ENCODE measurements at places on chromosomes 11 and 22. TPM values are rescaled to one million over a fixed set of nuclear protein-coding genes. Genes with fewer than 3 reads are reported as not detected.

Gene SOX6
- total RNA-seq, result 1.2 TPM

Gene MRGPRF
- total RNA-seq, result 225 TPM

Gene OR8D4
- total RNA-seq, result not detected

Gene TPBGL
- not detected for total RNA-seq

Gene PANX2
- 0.36 TPM for total RNA-seq

Gene LGALS1
- 6,007 TPM for total RNA-seq

Gene ADM
- total RNA-seq, result 2,760 TPM

Gene PDE2A
- total RNA-seq, result 0.97 TPM

Gene ANO3
- 0.24 TPM for total RNA-seq

Gene C11orf98
- 14.9 TPM for total RNA-seq

Gene INPP5J
- 0.24 TPM for total RNA-seq

Gene ZNF202
- total RNA-seq, result 10.9 TPM

Gene RASSF10
- total RNA-seq, result under 0.01 TPM

Gene GUCY1A2
- 9.2 TPM for total RNA-seq

Gene CHRNA10
- 0.85 TPM for total RNA-seq

Gene FZD4
- 9.1 TPM for total RNA-seq

Gene ENTHD1
- not detected for total RNA-seq

Gene CBL
- 16.2 TPM for total RNA-seq

Gene CALCB
- 0.16 TPM for total RNA-seq

Gene SYT7
- total RNA-seq, result 0.65 TPM

Gene ACTN3
- not detected for total RNA-seq

Gene FOXRED2
- total RNA-seq, result 12.7 TPM

Gene BACE1-AS
- total RNA-seq, result 3.9 TPM

Gene OR5D14
- not detected for total RNA-seq

Gene PDGFB
- total RNA-seq, result 0.12 TPM

Gene CHADL
- total RNA-seq, result 1.7 TPM

Gene ALKBH3
- total RNA-seq, result 37.2 TPM

Gene ALDH3B2
- total RNA-seq, result not detected

Gene OR10A2
- total RNA-seq, result not detected

Gene ANO1
- 0.16 TPM for total RNA-seq

Gene ALDH3B1
- 70.8 TPM for total RNA-seq

Gene MS4A15
- total RNA-seq, result not detected

Gene CRYBA4
- not detected for total RNA-seq

Gene OR52L1
- not detected for total RNA-seq

Gene GAL3ST1
- total RNA-seq, result not detected

Gene TRIM6
- total RNA-seq, result 8.3 TPM

Gene TBX10
- not detected for total RNA-seq

Gene HEPN1
- total RNA-seq, result not detected

Gene LRRC4C
- total RNA-seq, result not detected

Gene FXYD2
- not detected for total RNA-seq

Gene DDX10
- total RNA-seq, result 16.1 TPM

Gene HPX
- total RNA-seq, result 2.1 TPM

Gene KCNE3
- total RNA-seq, result 1.8 TPM

Gene FANCF
- 12.1 TPM for total RNA-seq

Gene PLEKHB1
- total RNA-seq, result 0.16 TPM

Gene SPON1
- 2.2 TPM for total RNA-seq

Gene DEUP1
- under 0.01 TPM for total RNA-seq

Gene MPZL2
- 0.12 TPM for total RNA-seq

Gene ARHGAP8
- total RNA-seq, result 2.4 TPM

Gene OR52N4
- not detected for total RNA-seq

Gene USP2
- 0.32 TPM for total RNA-seq

Gene CARD18
- total RNA-seq, result not detected

Gene OR4A15
- not detected for total RNA-seq

Gene MPPED1
- total RNA-seq, result not detected

Gene OR8D1
- total RNA-seq, result not detected

Gene CRYAB
- total RNA-seq, result 35.2 TPM

Gene SCGB1D2
- not detected for total RNA-seq

Gene CD44
- 672 TPM for total RNA-seq

Gene WBP2NL
- 2.2 TPM for total RNA-seq
